ENCODE measurements at places on chromosomes 7 and 10. TPM values are rescaled to one million over a fixed set of nuclear protein-coding genes. Genes with fewer than 3 reads are reported as not detected.

- DNase-seq, result no peak
These were observed 14.2 kb downstream of the SLC29A3 start for GRCh38 chr10:71333129-71333887.

DNA sequence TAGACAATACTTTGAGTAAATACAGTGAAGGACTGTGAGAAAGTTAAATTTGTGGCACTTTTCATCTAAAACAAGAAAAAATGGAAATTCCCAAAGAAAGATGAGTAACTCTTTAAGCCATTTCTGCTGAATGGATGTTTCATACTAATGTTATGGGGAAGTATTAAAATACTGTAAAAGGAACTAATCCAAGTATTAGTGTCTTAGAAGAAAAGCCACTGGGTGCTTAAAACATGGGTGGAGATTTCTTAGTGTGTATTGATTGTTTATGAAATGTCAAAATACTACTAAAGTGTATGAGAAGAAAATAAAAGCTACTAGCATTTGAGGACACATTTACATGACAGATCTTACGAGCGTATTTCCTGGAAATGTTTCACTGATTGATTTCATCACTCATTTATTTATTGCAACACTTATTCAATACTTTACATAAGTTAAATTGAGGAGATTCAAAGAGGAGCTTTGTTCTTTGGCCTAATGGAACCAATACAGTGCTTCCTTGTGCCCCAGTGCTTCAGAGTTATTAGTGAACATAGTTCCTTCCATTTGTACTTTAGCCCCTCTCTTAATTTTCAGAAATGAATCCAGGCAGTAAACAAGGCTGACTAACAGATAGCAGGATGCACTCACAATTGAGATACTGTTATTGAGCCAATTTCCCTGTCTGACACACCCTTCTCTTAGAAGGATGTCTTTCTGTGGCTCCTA, 155.5 kb upstream of the AHR start:
- no peak for DNase-seq

DNA sequence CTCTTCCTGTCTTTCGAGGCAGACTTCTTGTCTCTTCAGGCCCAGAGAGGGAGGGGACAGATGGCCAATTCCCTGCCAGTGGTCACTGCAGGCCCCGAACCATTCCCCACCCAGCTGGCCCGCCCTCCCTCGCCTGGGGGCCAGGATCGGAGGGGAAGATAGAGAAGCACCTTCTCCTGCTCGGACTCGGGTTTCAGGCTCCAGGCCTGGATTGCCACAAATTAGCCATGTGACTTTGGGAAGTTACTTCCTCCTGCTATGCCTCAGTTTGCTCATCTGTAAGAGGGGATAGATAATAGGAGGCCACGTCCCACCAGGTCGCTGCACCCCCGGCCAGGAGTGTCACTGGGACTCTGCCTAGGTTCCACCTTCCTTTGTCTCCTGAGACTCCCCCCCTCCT, 24.8 kb upstream of the PPP2R2D start:
- no peak for DNase-seq

DNA sequence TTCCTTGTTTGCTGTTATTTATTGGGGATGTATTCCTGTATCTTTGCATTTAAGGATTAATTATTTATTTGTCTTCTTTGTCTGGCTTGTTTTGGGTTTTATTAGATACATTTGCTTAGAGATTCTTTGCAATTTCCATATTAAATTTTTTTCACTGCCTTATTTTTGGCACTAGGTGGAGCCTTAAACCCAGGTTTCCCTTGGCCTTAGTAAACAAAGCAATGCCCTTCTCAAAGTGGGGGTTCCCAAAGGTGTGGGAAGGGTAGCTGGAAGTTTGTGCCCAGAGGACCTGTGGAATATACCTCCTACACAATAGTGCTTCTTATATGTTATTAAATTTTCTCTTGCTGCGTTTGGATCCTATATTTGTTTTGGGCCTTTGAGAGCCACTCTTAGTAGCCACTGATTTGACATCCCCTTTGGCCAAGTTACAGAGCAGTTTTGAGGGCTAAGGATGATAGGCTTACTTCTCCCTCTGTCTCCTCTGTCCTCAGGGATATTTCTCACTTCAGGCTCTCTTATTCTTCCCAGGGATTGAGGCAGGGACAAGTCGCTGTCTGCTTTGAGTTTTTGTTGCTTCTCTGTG, 162.3 kb downstream of the ITGB1 start:
- no peak for DNase-seq

HOXA6 gene
- total RNA-seq, result not detected

DNA sequence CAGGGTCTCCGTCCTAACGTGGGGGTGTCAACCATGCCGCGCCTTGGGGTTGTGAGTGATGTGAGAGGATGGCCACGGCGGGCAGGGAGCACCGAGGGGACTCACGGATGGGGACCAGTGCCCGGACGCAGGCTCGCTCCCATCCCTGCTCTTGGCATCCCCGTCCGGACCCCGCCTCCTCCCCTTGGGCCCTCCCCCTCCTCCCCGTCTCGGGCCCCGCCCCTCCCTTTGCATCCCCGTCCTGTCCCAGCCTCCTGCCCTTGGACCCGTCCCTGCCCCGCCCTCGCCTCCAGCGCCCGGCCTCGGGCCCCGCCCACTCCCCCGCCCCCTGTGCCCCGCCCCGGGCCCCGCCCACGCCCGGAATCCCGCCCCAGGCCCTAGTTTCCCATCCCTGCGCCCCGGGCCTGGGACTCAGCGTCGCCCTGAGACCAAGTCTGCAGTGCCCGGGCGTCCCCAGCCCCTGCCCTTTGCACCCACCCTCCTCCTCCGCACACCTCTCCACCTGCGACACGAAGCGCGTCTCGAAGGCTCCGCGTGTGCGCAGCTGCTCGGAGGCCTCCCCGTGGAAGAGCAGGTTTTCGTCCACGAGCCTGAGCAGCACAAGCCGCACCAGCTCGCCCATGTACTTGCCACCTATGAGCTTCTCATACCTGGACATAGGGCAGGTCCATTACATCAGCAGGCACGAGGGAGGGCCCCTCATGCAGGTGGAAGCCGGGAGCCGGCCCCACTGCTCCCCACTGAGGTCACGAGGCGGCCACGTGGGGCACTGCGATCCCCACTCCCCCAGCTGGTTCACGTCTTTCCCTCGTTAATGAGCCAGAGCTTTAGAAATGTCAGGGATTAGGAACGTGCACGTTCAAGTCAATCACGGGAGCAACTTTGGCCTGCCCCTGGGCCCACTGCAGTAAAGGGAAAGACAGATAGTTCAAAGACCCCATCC, 5.1 kb upstream of the MYL7 start:
- DNase-seq, result peak; percentile 85

GRCh38 chr10:23051855-23052331, 43.5 kb upstream of the MSRB2 start:
- no peak for DNase-seq

LIPF gene
- total RNA-seq, result not detected

CNNM1 gene
- total RNA-seq, result 0.49 TPM

DNA sequence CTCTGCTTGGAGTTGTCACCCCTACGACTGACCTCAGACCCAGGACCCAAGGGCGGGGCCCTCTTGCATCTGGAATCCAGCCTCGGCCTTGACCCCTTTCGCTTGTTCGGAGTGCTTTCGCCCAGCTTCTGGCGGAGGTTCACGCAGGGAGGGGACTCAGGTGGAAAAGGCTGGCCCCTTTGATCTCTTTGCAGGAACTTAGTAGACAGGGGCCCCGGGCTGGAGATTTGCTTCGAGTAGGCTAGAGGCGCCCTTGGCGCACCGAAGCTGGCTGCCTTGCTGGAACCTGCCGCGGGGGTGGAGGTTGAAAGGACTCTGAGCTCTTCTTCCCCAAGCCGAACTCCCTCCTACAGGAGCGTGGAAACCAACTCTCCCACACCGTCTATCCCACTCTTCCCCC, 255.1 kb downstream of the OTUD1 start:
- no peak for DNase-seq

- no peak for DNase-seq
These were observed 10.8 kb upstream of the PON1 start for GRCh38 chr7:95335093-95335492.

- no peak for DNase-seq
These were observed 72.4 kb upstream of the LOXL4 start for GRCh38 chr10:98340261-98340939.

GRCh38 chr10:12056748-12057147, 12.0 kb upstream of the DHTKD1 start:
- DNase-seq, result no peak

DNA sequence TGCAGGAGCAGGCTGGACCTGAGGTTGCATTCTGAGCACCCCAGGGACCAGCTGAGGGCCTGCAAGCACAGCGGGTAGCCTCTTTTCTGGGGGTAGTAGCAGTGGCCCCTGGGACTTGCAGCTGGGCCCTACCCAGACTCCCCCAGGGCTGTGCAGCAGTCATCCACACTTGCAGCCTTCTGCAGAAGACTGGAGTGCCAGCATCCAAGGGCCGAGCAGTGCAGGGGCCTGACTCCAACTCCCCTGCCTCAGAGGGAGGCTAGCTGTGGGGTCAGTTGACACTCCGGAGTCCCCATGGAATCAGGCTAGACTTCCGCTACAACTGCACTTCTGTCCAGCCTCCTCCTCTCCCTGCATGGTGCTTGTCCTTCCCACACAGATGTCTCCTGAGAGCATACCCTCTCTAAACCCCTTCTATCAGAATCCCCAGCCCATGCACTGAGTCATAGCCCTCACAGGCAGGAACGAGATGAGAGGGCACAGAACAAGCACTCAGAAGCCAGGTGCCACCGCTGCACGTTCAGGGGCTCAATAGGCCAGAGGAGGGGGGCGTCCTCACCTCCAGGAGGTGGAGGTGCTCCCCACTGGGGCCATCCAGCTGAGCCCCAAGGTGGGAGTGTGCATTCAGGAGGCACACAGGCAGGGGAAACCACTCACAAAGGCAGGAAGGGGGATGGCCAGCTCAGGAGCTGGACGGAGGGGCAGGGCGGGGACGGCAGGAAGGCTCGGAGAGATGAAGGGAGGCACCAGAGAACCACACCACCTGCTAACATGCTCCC, 7.5 kb downstream of the RASGEF1A start:
- peak; percentile 14 for DNase-seq

DNA sequence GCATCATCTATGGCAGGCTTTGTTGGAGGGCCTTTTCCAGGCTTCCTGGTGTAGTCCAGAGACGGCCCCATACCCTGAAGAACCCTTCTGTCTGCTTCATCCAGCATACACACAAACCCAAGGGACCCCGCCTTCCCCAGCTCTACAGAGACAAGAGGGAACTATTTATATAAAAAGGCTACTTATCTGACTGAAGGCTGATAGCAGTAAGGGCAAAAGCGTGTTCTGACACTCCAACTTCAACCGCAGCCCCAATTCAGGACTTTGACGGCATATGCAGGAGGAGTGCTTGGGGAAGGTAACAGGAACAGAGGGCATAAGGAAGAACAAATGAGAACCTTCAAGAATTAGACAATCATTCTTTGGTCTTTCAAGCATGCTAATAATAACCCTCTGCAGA, 21.0 kb downstream of the GNA12 start:
- DNase-seq, result no peak

LLCFC1 gene
- not detected for total RNA-seq

GRCh38 chr7:116772926-116773749, 89.2 kb upstream of the CAPZA2 start:
- DNase-seq, result no peak

- DNase-seq, result no peak
These were observed 278.5 kb downstream of the TCF7L2 start for GRCh38 chr10:113228530-113228929.

SVOPL gene
- total RNA-seq, result not detected

GRCh38 chr7:157121184-157121715, 17.5 kb upstream of the UBE3C start:
- DNase-seq, result no peak

CHRM2 gene
- not detected for total RNA-seq

MET gene
- not detected for total RNA-seq

- no peak for DNase-seq
These were observed 74.2 kb downstream of the ZRANB1 start for GRCh38 chr10:125016123-125016522.

SFXN2 gene
- 30.0 TPM for total RNA-seq

XRCC2 gene
- 1.1 TPM for total RNA-seq

DNA sequence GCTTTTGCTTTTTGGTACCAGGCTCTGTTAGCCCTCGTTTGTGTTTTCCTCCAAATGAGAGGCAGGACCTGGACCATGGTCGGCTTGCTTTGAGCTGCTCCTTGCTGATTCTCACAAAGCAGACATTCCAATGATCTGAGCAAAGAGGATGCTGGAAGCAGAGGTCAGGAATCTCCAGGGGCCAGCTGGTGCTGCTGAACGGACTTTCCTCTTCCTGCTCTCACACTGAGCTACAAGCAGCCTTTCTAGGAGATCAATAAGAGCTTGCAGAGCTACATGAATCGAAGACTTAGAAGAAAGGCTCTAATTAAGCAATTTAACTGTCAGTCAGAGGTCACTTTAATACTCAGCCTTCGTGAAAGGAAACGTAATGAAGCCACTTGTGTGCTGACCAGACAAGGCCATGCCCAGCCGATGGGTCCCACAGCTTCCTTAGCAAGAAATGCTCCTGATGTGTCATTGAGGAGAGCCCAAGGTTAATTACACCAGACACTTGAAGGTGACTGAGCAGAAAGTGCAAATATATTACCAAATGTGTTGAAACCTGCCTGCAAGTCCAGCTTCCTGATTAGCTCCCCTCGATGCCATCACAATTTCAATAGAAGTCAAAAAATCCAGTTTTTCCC, 151.3 kb upstream of the RSU1 start:
- no peak for DNase-seq

COL17A1 gene
- total RNA-seq, result not detected

GRCh38 chr10:65320236-65321026, 1605.4 kb upstream of the LRRTM3 start:
- no peak for DNase-seq

DNA sequence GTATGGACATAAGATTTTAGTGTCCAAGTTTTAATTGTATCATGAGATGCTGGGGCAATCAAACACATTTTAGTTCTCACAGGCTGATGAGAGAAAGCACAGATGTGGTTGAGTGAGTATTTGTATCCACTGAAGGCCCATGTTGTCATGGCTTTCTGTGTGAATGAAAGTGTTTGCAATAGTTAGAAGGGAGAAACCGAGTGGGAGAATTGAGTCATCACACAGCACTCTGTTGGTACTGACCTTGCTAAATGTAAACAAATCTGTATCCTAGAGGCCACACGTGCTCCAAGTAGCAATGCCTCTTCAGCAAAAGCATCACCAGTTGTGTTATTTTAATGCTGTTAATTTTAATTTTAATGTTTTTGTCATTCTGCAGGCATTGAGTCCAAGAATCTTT, 121.2 kb downstream of the EMX2 start:
- no peak for DNase-seq

GATA3 gene
- total RNA-seq, result 23.5 TPM

CTTNBP2 gene
- total RNA-seq, result not detected

SLIT1 gene
- total RNA-seq, result 0.11 TPM

All from naive thymus-derived CD8-positive, alpha-beta T cell (primary cell).